Activated T-helper 1 cell treated with anti-CD3 and anti-CD28 coated beads, Interleukin-2, amount 50 U/mL, for 16 hours (primary cell): ENCODE measurements at places on chromosomes 1 and 21.

DNA sequence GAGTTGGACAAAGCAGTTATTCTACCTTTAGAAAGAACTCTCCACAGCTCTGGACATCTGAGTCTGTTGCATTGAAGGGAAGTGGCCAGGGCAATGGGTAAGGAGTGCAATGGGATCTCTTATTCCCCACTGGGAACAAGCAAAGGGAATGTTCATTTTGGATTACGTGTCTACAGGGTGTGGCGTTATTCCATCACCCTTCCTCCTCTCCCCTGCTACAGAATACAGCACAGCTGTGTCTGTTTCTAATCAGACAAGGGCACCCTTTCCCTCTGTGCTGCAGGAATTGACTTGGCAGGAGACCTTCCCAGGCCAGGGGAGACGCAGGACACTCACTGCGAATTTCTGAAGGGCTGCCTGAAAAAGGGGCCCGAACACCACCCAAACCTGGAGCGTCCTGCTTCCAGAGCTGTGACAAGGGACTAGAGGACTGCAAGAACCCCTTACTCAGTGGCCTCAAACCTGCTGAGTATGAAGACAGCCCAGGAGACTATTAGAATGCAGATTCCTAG, 163.6 kb upstream of the RAB4A start:
- no peak for DNase-seq

DNA sequence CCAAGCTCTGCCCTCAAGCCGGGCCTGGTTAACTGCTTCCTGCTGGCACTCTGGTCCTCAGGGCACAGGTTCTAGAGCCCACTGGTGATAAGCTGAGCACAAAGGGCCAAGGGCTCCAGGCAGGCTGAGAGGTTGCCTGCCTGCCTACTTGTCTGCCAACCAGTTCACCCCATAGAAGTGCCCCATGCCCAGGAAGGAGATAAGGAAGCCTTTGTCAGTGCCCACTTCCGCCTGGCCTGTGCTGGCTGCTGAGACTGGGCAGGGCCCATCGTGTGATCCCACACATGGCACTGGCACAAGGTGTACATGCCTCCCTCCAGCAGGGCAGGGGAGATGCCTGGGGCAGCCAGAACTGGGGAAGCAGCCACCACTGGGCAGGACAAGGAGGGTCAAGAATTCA, 24.1 kb downstream of the SLC9A1 start:
- no peak for DNase-seq

DNA sequence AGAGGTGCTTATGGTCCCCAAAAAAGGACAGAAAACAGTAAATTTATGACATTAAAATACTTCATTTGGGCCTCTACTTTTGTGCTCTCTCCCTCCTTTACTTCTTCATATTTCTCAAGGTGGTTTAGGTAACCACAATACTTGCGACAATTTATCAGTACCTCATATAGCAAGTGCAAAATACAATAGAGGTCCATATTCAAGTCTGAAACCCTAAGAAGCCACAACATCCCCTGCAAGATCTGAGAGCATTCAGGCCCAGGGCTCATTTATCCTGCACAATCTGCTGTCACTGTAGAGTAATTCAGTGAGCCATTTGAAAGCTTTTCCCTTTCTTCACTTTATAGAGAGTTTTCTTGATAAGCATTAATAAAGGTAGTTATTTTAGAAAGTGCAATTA, 24.2 kb upstream of the ATP6V1G3 start:
- no peak for DNase-seq

DNA sequence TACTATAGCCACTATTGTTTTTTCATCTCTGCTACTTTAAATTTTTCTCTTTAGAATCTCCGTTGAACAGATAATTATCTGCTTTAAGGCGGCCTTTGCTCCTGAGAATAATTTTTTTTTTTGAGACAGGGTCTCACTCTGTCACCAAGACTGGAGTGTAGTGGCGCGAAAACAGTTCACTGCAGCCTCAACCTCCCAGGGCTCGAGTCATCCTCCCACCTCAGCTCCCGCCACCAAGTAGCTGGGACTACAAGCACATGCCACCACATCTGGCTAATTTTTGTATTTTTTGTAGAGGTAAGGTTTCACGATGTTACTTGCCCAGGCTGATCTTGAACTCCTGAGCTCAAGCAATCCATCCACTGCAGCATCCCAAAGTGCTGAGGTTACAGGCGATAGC, 28.6 kb downstream of the TRIT1 start:
- DNase-seq, result no peak

DNA sequence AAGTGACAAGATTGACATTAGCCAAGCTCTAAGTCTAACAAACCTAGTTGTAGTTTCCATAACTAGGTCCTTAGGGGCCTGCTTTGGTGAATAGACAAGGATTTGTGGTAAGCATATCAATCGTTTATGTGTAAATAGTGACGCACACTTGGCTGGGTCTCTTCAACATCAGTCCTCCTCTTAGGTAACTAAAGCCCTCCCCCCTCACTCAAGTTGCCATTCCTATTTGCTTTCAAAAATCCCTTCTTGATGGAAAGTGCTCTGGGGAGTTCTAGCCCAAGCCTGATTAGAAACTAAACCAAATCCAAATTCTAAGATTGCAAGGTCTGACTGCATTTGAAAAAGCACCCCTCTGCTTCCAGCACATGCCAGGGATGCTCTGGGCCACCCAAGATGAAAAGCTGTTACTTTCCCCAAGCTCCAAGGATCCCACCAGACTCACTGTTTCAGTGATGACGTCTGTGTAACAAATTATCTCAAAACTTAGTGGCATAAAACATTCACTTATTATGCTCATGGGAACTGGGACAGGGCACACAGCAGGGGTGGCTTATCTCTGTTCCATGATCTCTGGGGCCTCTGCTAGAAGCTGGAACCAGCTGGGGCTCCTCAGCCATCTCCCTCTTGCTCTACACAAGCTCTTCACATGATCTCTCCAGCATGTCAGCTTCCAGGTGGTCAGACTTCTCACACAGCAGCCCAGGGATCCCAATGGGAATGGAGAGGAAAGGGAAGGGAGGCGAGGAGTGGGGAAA, 74.1 kb downstream of the RRAGC start:
- DNase-seq, result no peak

DNA sequence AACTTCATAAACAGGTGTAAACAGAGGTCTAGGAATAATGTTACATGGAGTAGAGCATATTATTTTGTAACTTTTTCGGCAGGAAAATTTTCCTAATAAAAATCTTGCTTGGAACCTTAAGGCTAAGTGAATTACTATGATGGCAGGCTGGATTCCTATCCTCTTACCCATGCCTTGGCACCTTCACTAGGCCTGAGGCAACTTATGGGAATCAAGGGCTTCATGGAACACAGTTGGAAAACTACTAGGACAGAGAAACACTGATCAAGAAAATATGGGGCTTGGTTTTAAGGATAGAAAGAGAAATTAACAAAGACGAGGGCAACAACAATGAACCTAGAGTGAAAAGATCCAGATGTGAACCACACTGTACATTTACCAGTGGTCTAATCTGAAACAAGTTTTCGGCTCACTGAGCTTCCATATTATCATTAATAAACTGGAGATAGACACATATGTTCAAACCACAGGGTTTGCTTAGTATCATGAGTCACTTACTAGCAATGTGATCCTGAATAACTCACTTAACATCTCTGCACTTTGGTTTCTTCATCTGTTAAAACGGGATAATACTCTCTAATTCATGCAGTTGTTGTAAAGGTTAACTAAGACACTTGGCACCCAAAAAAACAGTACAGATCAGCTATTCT, 68.5 kb downstream of the GPATCH2 start:
- no peak for DNase-seq

DNA sequence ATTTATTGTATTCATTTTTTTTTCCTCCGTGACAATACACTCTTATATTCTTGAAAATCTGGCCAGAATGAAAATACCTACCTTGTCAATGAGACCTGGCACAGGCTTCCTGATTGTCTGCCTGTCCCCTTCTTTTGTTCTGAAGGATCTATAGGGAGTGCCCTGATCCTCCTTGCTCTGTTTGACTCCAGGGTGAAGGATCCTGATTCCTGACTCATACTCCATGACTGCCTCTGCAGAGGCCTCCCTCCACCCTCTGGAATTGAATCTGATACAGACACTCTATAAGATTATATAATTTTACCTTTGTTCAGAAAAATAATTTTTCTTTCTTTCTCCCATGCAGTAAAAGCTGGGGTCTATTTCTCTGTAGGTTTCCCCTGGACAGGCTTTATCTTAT, 116.2 kb downstream of the HMCN1 start:
- no peak for DNase-seq

DNA sequence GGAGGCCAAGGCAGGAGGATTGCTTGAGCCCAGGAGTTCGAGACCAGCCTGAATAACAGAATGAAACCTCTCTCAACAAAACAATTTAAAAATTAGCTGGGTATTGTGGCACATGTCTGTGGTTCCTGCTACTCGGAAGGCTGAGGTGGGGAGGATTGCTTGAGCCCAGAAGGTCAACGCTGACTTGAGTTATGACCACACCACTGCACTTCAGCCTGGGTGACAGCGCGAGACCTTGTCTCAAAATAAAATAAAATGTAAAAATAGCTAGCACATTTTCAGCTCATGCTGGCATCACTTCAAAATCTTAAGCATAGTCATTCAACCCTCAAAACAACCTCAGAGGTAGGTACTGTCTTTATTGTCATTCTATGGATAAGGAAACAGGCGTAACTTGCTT, 6.4 kb downstream of the JAK1 start:
- DNase-seq, result no peak

DNA sequence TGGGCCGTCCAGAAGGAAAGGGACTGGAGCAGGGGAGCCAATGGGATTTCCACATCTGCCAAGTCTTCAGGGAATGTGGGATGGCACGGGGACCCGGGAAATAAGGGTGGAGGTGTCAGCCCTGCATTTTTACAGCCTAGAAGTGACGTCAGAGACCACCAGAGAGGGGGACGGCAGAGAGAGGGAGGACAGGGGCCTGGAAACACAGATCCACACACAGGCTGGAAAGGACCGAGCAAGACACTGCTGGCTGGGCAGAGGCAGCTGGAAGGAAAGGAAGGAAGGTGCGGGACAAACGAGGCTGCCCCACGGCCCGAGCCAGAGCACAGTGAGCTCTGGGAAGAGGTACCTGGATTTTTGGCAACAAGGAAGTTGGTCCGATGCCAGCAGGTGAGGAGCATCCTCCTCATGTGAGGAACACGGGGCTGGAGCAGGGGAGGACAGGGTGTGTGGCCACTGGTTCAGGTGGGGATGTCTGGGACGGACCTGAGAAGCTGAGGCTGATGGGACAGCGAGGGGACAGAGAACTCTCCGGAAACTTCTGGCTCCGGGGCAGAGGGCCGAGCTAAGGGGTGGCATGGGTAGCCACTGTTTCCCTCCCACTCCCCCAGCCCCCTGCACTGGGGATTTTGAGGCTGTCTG, 138.3 kb downstream of the PGBD5 start:
- no peak for DNase-seq
